ENCODE measurements at places on chromosomes 3 and 15.
A peak's percentile ranks its signal among the peaks of the same experiment; 100 is the strongest.

DNA sequence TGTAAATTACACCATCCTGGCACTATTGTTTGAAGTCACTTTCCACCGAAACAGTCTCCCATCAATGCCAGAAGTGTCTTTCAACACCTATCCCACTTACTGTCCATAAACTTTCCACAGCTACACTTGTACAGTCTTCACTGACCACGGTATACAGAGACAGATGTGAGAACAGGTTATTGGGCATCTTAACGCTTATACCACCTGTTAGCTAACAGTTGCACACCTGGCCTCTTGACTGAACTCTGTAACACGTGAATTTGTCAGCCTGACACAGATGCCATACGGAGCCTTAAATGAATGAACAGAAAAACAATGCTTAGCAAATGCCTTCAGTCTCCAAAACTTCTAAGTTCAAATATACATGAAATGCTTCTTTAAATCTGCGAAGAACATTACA is 440.5 kb downstream of the SHQ1 start:
- DNase-seq = no peak

DNA sequence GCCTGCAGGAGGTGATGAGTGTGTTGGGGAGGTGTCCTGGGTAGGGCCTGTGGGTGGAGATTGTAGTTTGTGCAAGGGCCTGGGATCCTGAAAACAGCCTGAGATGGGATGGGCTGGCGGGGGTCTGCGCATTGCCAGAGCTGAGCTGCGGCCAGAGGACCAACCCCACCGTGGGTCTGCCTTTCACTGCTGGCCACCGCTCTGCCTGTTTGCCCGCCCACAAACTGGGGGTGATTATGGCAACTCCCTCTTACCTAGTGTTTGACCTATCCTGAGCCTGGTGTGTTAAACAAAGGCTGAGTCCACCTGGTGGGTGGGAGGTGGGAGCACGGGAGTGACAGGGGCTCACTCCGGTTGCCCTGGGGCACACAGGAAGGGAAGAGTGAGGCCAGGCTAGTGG is 9.8 kb downstream of the ABTB1 start:
- no peak for DNase-seq

- DNase-seq = no peak
These were observed 187.7 kb downstream of the SATB1 start for GRCh38 chr3:18237251-18238005.

DNA sequence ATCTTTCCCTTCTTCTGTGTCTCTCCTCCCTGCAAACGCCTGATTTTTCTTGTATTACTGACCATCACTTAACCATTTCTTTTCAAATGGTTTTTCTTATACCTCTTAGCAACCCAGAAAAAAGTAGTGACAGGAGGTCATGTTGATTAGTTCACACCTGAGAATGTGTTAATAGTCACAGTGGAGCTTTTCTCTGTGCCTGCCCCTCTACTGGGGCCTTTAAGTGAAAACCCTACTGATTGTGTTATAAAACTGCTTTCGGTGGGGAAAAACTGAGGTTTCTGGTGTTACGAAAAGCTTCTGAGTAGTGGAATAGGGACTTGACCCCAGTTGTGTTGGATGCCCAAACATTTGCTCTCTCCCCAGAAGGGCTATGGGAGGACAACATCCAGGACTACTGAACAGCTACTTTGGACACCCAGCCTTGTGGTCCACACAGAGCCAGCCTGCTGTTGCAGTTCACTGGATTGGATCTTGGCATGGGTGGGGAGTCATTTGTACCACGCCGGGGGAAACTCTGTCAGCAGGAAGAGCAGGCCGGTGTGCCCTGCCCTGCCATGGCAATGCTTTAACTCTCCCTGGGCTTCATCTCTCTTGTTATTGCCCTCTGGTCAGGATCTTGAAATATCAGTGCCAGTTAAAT is 10.3 kb downstream of the GPR87 start:
- DNase-seq = no peak

DNA sequence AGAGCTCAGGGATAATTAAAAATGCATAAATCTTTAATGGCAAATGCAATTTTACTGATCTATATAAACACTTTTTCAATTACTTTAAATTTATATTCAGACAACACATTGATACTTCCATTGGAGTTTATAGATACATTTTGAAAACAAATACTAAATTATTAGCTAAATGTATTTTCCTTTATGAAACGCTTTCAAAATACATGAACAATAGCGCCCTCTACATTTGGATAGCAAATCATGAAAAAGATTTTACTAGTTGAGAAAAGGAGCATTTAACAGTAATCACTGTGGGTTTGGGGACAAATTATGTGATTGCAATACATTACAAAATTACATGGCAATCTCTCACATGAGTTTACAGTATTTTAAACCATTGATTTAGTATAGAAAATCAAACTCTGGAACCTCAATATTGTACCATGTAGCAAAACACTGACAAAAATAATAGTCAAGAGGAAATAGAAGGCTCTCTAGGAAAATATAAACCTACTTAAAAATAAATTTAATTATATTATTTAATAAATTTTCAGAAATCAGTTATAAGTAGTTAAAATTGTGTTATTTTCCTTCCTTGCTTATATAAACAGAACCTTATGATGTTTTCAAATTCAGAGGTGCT is 207.9 kb downstream of the ZIC1 start:
- DNase-seq = no peak

- peak; percentile 77 for DNase-seq
These were observed 63.8 kb upstream of the ACP3 start for GRCh38 chr3:132253262-132253878.

DNA sequence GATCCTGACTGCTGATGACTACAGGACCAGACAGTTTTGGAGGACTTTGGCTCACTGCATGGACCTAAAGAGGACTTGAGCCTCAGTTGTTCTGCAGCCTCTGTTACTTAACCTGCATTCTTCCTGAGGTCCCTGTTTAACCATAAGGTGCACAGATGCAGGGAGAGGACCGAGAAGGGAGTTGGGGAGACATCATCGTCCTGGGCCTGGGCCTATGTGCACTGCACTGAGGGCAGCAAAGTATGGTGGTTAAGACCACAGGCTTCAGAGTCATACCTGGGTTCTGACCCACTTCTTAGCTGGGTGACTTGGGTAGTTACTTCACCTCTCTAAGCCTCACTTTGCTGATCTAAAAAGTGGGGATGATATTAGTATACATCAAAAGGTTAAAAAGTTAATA is 21.9 kb downstream of the KY start:
- DNase-seq = no peak

DNA sequence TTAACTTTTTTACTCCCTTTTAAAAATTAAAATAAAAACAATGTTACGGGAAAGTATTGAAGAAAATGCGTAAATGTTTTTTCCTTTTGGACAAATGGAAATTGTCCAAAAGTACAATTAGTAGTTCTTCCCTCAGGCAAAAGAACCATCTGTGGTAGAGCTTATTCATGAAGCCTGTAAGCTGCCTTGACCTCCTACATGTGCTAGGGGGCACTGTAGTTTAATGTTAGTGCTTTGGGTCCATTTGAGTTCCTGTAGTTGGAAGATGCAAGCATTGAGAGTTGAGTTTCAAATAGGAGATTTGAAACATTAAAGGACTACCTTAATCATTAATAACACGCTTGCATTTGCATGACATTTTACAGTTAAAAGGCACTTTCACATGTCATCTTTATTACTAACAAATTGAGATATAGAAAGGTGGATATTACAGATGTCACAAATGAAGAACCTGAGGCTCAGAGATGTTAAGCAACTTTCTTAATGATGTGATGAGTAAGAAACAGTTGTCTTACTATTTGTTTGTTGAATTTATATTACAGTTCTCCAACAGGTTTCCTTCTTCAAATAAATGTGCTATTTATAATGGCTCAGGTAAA is 1.8 kb upstream of the ZNF385D start:
- peak; percentile 57 for DNase-seq

DNA sequence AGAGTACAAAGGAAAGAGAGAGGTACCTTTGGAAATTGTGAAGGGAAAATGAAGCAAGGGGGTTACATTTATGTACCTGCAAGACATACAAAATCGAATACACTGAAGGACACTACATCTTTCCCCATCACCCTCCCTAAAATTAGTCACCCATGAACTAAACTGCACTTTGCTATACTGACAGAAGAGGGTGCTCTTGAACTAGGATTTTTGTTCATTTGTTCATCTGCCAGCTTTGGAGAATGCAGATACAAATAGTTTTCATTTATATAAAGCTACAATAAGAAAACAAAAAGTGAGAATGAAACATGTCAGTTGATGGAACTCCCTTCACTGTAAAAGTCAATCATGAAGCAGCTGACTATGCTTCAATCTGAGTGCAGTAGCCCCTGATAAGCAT is 55.7 kb downstream of the PCCB start:
- DNase-seq = no peak

GRCh38 chr15:66842710-66843441 is 140.8 kb downstream of the SMAD6 start:
- peak; percentile 81 for DNase-seq

- DNase-seq = no peak
These were observed 32.6 kb downstream of the CLK3 start for GRCh38 chr15:74648051-74648842.

DNA sequence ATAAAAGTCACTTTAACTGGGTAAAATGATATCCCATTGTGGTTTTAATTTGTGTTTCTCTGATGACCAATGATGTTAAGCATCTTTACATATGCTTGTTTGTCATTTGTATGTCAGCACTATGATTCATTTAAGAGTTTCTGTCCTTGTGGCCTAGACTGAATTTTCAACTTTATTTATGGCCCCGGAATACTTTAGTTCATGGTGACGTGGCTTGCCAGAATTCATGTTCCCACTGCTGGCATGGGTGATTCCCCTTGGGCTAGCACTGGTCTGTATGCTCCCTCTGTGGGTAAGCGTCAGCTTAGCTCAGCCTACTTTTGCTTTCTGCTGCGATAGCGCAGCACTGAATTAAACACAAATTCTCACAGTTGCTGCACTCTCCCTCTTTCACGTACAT is 436.3 kb upstream of the SGO1 start:
- no peak for DNase-seq

DNA sequence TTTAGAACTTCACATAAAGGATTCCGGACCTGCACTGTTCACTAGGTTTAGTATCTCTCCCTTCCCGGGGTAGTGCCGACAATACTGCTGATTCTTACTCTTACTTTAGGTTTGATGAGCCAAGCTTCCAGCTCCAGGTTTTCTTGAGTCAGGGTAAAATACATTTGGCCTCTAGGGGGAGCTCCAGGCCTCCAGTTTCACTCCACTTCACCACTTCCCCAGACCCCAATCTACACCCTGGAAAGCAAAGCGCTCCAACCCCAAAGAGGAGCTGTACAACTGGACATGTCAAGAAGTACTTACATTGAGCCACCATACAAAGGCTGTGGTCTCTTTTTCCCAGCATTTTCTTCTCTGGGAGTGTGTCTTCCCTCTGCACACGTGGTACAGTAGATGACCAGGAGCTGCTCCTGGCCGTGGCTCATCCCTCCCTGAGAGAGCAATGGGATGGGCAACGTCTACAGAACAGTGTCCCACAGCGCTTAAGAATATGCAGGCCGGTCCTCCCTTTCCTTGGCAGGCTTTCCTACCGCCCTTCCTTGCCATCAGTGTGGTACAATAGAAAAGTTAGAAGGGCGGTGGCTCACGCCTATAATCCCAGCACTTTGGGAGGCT is 93.9 kb upstream of the CCDC80 start:
- DNase-seq = peak; percentile 50

DNA sequence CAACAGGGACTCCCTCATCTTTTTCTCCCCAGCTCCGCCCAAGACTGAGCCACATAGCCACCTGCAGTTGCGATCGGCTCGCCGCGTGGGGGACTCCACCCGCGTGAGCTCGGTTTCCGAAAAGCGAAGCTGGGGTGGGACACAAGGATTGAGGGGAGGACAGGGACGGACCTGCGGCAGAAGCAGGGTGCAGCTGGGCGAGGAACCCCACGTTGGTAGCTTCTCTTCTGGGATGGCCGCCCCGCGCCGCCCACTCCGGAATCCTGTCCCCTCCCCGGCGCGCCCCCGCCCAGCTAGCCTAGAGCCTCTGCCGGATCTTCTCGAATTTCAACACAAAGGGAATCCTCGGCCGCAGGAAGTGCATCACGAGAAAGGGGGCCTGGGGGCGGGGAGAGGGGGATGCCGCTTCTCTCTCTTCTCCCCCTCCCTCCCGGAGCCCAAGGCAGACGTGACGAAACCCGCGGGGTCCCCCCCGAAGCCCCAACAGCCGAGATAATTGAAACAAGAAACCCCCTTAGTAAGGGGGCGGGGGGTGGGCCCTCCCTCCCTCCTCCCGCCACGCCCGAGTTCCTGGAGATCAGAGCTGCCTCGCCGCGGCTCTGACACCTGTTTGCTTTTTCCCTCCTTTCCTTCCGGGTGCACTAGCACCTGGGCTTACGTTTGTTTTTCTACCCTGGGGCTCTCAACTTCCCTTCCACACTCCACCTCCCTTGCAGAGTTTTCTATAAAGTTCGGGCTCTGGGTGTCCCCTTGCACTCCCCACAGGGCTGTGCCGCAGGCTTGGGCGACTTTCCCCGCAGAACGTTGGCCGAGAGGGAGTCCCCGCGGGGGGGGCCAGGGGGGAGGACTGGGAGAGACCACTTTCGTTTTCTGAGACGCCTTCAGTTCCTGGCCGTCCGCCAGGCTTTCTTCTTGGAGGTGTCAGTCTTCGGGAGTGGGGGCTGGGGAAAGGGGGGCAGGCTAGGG is 1.3 kb upstream of the KCNH8 start:
- peak; percentile 83 for DNase-seq

DNA sequence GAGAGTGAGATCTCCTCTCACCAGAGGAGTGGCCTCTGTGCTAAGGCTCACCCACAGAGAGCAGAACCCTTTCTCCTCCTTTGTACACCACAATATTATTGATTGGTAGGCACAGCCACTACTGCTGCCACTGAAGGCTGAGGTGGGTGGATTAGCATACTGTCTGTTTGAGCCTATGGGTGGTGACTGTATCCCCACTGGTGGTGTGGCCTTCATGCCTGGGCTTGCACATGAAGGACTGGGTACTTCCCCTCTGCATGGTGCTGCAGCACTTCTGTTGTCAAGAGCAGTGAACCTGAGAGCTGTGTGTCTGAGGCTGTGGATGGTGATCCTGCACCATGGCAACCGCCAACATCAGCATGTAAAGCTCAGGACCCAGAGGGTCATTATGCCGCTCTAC is 35.7 kb upstream of the NECTIN3 start:
- DNase-seq = no peak

GRCh38 chr3:51970606-51971300 is 3.1 kb downstream of the ABHD14B start:
- no peak for DNase-seq

DNA sequence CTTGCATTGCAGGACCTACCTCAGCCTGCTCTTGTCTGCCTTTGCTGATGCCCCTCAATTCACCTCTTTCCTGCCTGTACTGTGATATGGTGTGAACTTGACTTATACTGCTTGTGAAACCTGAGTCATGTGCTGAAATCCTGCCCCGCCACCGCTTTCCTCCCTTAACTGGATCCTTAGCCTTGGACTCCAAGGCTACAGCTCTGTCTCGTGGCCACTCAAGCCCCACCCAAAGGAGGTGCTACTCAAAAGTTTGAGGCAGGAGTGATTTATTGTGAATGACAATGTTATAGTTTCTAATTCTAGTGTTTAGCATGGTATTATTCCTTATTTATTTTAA is 56.1 kb downstream of the MYZAP start:
- DNase-seq = no peak

DNA sequence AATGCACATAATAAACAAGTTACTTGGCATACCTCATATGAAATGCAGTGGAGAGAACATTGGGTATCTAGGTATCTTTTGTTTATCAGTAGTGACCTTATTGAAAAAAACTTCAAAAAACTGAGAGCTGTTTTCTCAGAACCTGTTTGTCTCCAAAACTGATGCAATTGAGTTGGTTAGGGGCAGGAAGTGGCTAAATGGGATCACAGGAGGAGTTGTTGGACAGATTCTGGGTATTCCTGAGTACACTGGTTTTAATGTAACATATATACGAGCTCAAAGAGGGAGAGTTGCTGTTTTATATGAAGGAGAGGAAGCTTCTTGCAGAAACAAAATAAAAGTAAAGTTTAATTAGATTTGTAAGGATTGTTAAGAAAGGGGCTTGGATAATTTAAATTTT is 159.5 kb downstream of the C3orf70 start:
- no peak for DNase-seq
